ENCODE measurements at places on chromosomes 16 and 17.

- DNase-seq = no peak
These were observed 9.9 kb downstream of the TAOK2 start for GRCh38 chr16:29983420-29984136.

DNA sequence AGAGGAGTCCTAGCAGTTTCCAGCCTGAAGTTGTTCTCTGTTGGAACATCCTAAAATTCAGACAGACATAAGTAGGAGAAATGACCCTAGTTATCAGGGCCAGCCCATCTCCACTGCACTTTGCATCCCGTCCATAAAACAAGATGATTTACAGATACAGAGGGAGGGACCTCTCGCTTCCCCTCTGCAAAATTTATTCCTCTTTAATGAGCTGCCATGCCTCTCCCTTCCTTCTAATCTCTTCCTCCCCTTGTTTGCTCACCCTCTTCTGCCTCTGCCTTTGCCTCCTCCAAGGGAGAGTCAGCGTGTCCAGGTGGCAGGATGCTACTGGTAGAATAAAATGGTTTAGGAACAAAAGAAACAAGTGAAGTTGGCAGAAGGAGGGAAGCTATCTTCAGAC lies 351.3 kb downstream of the SOX9 start:
- no peak for DNase-seq

DNA sequence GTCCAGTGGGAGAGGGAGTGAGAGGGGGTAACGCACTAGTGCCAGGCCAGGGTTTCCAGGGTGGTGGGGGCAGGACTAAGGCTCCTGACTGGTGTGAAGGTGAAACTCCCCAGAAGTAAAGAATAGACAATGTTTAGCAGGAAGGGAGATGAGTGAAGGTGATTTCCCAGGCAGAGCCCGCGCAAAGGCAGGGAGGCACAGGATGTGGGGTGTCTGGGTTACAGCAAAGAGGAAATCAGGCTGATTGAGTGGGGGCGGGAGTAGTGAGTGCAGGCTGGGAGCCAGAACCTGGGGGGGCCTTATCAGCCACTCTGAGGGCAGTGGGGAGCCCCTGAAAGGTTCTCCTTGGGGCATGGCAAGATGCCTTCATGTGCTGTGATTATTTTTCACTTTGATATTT lies 167.5 kb downstream of the UTP18 start:
- peak; percentile 65 for DNase-seq

DNA sequence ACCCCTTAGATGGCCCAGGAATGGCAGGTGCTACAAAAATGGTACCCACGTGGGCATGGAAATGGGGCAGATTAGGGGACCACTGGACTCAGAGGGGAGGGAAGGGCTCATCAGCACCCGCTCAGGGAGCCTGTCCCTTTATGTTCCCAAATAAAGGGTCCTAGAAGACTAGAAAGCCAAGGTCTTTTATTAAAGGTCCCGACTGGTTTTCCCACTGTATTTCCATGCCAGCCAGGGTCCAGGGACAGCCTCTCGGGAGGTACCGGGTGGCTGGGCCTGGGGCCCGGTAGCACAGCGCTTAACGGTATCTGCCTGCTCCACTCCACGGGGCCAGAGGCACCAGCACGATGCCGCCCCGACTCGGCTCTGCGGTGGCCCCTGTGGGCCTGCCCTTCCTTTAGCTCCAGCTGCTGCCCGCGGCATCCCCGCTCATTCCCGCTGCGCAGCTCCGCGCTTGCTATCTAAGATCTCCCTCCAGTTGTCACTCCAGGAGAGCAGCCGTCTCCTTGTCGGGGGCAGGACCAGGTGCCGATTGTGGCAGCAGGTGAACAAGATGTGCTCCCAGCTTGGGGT lies 1.4 kb downstream of the NT5C start:
- no peak for DNase-seq

DNA sequence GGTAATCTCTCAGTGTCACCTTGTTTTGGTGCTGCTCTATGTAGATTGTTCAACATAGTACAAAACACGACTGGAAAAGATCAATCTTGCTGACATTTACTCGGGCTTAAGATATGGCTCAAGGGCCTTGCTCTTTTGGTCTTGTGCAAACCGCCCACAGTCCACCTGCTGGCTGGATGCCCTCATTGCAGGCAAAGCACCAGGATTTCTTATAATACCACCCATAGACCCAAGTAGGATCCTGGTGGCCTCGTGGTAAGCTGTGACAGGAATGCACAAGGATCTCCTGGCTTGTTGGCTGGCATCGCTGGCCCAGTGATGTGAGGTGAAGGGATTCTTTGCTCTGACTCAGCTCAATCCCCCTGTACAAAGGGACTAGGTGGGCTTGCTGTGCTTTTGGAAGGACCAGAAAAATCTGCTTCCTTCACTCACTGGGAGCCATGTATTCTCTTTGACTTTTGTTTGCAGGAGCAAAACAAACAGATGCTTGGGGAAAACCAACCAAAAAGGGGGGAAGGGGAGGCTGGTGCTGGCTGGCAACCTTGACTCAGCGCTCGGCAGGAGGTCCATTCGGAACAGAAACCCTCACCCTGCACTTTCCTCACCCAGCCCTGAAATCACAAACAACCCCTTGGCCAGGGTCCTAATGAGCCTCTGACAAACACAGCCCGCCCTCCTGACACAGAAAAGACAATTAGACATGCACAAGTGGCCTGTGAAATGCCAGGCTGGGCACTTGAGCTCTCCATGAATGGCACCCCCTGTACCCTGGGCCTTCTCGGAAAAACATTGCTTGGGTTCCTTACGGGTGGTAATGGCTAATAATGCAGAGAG lies 36.6 kb upstream of the MED9 start:
- DNase-seq = peak; percentile 56

DNA sequence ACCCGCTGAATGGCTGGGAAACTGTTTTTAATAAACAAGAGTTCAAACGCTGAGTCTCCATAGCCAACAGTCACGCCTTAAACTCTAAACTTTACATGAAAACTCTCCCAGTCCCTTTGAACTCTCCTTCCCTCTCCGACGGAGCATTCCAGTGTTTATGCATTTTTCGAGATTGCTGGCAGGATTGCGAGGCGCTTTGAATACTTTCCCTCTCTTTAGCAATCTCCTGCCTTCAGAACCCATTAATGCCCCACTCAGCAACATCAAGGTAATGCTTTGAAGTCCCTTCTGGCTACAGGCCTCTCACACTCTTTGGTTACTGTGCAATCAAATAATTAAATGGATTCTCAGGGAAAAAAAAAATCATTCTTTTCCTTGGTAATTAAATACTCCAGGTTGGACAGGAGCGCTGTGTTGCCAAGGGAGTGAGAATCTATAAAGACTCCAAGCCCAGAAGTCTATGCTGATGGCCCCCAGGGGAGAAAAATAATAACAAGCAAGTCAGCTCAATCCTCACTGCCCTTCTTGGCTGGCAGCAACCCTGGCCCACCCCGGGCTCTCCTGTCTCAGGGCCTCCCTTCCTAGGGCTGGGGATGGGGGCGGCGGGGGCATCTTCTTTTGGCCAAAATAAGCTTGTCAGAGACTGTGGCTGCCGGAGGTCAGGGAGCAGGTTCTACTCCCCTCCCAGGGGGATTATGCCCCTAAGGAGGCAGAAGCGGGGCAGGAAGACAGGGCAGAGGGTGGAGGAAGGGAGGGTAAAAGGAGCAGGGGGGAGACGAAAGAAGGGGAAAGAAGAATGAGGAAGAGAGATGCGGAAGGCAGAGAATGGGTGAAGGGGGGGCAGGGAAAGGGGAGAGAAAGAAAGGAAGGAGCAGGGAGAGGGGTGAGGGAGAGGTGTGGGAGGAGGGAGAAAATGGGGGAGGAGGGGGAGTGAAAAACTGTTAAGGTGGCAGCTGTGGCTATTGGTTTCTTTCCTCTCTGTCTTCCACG lies 45.2 kb downstream of the AXIN2 start:
- DNase-seq = no peak

DNA sequence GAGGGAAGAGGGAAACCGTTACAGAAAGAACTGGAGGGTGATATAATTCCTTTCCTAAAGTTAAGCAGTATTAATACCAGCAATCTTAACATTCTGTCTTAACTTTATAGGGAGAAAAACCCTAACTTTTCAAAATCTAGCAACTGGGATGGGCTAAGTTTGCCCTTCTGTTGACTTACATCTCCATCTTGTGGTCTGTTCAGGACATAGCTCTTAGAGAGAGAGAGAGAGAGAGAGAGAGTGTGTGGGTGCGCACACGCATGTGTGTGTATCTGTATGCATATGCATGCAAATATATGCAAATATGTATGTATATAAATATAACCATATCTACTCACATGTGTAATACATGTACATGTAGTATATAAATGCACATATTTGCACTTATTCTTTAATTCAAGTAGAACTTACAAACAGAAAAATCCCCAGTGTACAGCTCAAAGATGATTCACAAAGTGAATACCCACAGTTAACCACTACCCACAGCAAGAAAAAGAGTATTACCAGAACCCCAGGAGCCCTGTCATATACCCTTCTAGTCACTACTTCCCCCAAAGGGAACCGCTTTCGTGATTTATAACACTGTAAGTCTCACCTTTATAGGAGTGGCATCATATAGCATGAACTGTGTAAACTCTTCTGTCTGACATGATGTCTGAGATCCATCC lies 46.5 kb downstream of the STX8 start:
- no peak for DNase-seq

GRCh38 chr17:80845069-80845862 lies 146.4 kb upstream of the CHMP6 start:
- no peak for DNase-seq

DNA sequence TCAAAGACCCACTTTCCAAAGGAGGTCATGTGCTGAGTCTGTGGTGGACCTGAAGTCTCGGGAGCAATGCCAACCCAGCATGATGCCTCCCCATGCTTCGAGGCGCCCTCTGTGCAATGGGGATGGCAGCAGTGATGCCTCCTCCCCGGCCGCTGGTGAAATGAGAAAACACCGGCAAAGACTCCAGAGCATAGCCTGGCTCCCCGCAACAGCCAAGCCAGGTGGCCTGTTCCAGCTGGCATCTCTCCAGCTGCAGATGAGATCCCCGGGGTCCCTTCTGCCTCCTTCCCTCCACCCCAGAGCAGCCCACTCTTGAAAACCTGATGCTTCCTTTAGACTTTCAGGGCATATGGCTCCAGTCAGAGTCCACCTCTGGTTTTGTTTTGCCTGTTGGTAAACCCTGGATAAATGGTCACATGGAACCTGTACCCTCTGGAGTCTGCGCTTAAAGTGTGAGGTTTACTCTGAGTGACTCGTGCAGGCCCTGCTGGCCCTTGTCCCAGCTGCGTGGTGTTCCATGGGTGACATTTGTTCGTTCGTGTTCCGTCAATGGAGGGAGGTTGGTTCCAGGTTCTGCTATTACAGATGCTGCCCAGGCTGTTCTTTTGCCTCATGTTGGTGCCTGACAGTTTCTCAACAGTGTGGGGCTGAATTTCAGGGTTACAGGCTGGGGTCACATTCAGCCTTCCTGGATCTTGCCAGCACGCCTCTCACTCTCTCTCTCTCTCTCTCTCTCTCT lies 181.8 kb upstream of the CIBAR2 start:
- DNase-seq = no peak

DNA sequence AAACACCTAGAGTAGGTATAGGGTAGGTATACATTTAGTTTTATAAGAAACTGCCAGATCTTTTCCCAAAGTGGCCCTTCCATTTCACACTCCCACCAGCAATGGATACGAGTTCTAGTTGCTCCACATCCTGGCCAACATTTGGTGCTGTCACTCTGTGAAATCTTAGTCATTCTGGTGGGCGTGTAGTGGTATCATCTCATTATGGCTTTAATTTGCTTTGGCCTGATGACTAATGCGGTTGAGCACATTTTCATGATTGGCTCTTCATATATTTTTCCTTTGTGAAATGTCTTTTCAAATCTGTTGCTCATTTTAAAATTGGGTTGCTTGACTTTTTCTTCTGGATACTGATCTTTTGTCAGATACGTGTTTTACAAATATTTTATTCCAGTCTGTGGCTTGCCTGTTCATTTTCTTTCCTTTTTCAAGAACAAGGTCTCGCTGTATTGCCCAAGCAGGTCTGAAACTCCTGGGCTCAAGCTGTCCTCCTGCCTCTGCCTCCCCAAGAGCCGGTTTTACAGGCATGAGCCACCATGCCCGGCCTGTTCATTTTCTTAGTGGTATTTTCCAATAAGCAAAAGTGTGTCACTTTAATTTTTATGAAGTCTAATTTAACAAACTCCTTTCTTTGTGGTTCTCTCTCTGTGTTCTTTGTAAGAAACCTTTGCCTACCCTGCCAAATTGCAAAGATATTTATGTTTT lies 192.4 kb downstream of the SEC14L1 start:
- DNase-seq = no peak

- no peak for DNase-seq
These were observed 5.7 kb downstream of the CDC42EP4 start for GRCh38 chr17:73305845-73306836.

DNA sequence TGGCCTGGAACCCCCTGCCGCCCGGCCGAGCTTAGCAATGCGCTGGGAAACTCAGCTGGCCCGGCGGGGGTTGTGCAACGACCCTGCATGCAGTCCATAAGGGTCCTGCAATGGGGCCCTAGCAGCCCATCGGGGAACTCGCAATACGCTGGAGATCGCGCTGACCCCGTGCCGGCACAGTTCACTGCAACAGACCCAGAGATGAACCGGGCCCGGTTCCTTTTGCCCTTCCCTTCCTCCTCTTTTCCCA lies 375 bp downstream of the SLC25A11 start:
- no peak for DNase-seq

DNA sequence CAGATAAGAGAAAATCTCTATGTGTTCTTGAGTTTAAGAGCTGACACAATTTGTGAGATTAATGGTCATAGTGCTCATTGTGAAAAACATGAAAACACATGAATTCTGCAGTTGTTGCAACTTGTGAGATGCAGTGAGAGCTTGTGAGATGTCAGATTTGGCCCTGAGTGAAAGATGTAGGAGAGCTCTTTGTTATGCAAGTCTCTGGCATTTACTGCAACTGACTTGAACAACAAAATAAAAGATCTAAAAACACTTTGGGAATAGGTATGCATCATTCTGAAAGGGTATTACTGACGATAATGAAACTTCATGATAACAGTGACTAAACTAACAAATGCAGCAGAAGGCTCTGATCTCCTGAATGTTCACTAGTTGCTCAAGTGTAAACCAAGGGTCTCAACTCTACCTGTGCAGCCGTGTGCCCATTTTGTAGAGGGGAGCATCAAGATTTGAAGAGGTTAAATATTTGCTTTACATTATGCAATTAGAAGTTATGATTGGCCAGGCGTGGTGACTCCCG lies 50.8 kb upstream of the SMIM36 start:
- DNase-seq = no peak

- no peak for DNase-seq
These were observed 42.4 kb upstream of the FBXO47 start for GRCh38 chr17:39009581-39010001.
